ENCODE measurements at places on chromosomes 2 and 18. TPM values are rescaled to one million over a fixed set of nuclear protein-coding genes. Genes with fewer than 3 reads are reported as not detected.

DNA sequence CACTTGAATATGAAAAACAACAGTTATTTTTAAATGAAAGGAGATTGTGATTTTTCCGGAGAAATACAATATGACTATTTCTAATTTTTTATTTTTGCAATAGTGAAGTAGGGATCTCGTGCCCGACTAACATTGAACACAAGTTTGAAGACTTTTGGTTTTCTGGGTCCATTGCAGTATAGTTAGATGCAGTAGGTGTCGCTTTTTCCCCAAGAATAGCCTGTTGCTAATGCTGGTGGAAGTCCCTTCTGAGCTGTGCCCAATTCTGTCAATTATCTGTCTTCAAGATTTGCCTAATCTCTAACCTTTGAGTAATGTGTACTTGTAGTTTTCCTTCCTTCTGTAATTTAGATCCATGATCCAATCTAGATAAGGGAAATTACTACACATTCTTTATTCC, 36.5 kb downstream of the SEMA4F start:
- DNase-seq: no peak

DNA sequence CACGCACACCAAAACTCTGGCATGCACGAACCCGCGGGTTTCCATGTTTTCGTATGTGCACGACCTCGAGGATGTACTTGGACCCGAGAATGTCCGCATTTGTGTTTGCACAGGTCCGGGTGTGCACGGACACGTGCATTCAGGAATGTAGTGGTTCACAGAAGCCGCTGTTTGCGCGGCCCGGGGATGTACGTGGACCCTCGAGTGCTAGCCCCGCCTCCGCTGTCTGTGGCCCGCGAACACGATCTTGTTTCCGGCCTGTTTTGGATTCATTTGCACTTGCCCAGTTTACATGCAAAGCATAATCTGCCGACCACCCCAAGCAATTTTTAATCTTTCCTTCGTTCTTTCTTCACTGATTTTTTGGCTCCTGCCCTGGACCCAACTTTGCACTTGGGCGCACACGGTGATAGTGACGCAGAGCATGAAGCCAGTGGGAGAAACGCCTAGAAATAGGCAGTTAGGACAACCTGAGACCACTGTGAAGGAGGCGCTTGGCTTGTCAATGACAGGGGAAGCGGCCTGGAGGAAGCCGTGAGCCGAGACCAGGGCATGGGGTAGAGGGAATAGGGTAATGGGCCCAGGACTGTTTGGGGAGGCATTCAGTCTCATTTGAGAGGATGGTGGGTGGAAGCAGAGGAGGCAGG, 45.4 kb upstream of the PTMA start:
- DNase-seq: no peak

TFCP2L1 gene
- total RNA-seq: 0.08 TPM

RTKN gene
- 0.47 TPM for total RNA-seq

ANAPC1 gene
- total RNA-seq: 112 TPM
